ENCODE measurements at places on chromosomes 3 and 15.

- DNase-seq, result no peak
Measured at GRCh38 chr3:156586905-156587759, 32.2 kb upstream of the SSR3 start.

GRCh38 chr3:40768536-40768935, 243.8 kb downstream of the ZNF621 start:
- DNase-seq, result no peak

DNA sequence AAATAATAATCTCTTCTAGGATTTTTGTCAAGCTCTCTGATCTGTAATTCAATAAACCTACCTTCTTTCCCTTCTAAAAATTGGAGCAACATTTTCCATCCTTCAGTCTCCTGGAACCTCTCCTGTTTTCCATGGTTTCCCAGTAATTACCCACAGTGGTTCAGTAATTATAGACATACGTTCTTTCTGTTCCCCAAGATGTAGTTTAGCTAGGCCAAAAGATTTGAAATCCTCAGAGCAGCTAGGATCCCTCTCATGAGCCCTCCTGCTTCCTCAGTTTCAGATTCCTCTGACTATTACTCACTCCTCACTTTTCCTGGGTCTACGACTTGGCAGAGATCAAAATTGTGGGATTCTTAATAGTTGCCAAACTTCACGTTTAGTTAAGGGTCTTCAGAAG, 76.9 kb upstream of the IGSF10 start:
- no peak for DNase-seq

DNA sequence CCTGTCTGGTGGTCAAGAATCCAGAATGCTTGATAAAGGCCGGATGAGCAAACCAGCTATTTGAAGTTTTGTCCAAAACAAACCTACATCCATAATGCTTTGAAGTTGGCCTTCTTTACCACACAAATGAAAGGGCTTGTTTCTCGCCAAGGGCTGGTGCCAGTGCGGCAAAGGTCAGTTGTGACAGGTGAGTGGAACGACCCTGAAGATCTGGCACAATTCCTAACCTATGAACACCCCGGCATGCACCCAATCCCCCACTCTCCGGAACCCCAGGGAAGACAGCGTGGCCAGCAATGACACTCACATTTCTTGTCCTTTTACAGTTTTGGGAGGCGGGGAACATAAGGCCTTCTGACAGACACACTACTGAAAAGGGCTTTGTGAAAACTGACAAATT, 90.6 kb downstream of the ATP10A start:
- DNase-seq, result no peak

GRCh38 chr3:2205692-2206091, 107.0 kb downstream of the CNTN4 start:
- DNase-seq, result no peak

GRCh38 chr3:189282741-189283140, 111.0 kb downstream of the TPRG1 start:
- DNase-seq, result no peak

- DNase-seq, result no peak
Measured at GRCh38 chr15:67415181-67415580, 105.8 kb upstream of the C15orf61 start.

DNA sequence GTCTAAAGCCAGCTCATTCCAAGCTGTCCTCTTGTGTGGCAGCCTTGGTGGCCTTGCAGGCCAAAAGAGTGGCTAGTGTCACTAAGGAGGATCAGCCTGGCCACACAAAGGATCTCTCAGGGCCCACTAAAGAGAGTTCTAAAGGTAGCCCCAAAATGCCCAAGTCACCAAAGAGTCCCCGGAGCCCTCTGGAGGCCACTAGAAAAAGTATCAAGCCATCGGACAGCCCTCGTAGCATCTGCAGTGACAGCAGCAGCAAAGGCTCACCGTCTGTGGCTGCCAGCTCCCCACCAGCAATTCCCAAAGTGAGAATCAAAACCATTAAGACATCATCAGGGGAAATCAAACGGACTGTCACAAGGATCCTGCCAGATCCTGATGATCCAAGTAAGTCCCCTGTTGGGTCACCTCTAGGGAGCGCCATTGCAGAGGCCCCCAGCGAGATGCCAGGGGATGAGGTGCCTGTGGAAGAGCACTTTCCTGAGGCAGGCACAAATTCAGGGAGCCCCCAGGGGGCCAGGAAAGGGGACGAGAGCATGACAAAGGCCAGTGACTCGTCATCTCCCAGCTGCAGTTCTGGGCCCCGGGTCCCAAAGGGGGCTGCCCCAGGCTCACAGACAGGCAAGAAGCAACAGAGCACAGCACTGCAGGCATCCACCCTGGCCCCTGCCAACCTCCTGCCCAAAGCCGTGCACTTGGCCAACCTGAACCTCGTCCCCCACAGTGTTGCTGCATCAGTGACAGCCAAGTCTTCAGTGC, 33.5 kb upstream of the ALPK3 start:
- DNase-seq, result no peak

GRCh38 chr3:195086341-195086740, 184.6 kb downstream of the XXYLT1 start:
- DNase-seq, result no peak

DNA sequence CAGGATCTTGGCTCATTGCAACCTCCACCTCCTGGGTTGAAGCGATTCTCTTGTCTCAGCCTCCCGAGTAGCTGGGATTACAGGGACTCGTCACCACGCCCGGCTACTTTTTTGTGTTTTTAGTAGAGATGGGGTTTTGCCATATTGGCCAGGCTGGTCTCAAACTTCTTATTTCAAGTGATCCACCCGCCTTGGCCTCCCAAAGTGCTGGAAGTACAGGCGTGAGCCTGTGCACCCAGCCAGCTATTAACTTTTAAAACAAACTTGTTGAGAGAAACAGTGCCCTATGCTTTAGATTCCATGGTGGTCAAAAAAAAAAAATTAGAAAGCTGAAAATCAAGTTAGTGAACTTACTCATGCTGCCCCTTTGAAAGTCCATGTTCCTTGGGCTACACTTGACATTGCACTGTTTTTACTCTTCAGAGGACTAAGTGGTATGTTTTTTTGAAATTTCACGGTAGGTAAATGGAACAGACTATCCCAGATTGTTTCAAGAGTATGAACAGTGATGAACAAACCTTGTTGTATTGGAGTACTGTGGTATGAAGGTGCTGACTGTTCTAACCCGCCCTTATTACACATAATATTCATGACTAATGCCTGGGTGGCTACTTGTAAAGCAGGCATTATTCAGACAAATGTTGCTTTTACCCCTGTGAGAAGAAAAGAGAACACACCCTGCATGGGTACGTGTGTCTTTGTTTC, 206.9 kb downstream of the KLHL25 start:
- DNase-seq, result no peak

GRCh38 chr3:172464306-172464705, 16.1 kb upstream of the GHSR start:
- DNase-seq, result no peak

GRCh38 chr3:169575381-169575780, 88.1 kb downstream of the MECOM start:
- no peak for DNase-seq

DNA sequence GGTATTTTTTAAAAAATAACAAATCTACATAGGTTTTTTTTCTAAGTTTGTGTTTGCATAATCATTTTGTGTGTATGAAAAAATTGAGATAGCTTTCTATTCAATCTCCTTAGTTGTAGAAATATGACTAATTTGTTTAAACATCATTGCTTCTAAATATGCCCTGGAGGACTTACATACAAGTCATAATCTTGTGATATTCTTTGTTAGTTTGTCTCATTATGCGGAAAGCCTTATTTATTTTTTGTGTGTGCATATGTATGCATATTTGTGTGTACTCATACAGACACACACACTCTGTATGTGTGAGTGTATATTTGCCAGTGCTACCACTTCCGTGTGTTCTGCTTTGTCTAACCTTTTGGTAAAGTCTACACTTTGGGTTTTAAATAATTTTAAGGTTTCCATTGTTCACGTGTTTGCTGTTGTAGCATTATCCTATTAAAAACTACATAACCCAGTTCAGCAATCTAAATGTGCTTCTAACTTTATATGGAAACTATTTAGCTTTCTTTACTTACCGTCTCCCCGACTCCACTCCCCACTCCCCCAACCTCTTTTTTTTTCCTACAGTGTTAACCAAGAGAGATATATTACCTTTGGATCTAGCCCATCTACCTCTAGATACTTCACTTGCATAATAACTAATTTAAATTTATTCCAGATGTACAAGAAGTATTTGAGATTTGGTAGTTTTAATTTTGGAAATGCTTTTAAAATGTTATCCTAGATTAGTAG, 111.7 kb downstream of the FNDC3B start:
- DNase-seq, result no peak

DNA sequence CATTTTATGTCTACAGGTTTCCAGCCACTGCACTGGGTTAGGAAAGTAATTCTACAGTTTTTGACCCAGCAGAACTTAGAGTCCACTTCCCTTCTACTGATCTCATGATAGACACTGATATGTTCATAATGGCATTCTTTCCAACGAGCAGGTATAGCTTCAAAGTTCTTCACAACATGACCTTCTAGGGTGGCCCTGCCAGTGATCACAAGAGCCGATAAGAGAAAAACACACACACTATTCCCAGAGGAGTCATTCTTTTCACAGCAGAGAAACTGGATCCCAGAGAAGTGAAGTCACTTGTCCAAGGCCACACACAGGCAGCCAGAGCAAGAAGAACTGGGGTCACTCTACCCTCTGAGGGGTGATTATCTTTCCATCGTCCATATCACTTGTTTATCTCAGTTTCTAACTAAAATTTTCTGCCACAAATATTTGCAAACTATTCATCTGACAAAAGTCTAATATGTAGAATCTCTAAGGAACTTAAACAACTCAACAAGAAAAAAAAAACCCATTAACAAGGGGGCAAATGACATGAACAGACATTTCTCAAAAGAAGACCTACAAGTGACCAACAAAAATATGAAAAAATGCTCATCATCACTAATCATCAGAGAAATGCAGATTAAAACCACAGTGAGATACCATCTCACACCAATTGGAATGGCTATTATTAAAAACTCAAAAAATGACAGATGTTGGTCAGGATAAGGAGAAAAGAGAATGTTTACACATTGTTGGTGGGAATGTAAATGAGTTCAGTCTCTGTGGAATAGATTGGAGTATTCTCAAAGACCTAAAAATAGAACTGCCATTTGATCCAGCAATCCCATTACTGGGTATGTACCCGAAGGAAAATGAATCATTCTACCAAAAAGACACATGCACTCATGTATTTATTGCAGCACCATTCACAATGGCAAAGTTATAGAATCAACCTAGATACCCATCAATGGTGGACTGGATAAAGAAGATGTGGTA, 31.5 kb downstream of the SPTSSB start:
- DNase-seq, result no peak

- no peak for DNase-seq
Measured at GRCh38 chr3:76917436-76917835, 122.5 kb upstream of the ROBO2 start.

- DNase-seq, result no peak
Measured at GRCh38 chr15:52683580-52683979, 4.4 kb upstream of the ATOSA start.

- DNase-seq, result no peak
Measured at GRCh38 chr3:49173116-49173791, 1.9 kb downstream of the KLHDC8B start.

DNA sequence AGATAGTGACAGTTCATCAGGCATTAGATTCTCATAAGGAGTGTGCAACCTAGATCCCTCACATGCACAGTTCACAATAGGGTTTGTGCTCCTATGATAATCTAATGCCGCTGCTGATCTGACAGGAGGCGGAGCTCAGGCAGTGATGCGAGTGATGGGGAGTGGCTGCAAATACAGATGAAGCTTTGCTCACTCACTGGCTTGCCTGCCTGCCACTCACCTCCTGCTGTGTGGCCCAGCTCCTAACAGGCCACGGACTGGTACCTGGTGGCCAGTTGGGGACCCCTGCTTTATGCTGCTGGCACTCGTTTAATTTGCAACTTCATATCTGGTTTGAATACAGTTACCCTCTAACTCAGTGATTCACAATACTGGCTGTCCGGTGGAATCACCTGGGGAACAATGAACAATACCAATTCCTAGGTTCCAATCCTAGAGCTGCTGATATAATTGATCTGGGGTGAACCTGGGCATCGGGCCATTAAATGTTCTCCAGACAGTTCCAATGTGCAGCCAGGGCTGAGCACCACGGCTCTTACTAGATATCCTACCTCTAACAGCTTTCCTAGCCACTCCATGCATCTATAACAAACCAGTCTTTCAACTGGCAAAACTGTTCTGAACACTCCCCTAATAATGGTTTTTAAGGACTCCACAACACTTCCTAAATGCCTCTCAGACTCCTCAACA, 131.4 kb downstream of the ATP1B3 start:
- DNase-seq, result no peak

GRCh38 chr3:78917536-78917935, 850.3 kb downstream of the ROBO1 start:
- DNase-seq, result no peak

- no peak for DNase-seq
Measured at GRCh38 chr3:29281344-29282241, 722 bp downstream of the RBMS3 start.

- no peak for DNase-seq
Measured at GRCh38 chr3:197846491-197846890, 55.4 kb downstream of the LRCH3 start.

- no peak for DNase-seq
Measured at GRCh38 chr15:92624401-92624991, 31.1 kb downstream of the FAM174B start.

- DNase-seq, result no peak
Measured at GRCh38 chr3:45612138-45612537, 17.6 kb downstream of the LIMD1 start.

DNA sequence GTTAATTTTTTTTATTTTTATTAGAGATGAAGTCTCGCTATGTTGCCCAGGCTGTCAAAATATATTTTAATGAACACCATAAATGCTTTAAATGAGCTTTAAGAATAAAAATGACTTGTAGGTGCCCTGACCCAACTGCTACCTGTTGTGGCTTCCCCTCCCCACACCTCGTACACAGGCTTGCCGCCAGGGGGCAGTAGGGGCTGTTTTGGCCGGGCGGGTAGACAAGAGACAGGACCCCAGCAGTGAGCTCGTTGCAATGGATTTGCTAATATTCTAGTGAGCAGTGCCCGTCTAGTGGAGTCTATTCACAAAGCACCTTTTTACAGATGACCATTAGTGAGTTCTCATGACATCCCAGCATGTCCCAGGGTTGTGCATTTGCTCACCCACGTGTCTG, 418.1 kb downstream of the OCA2 start:
- DNase-seq, result no peak

- DNase-seq, result no peak
Measured at GRCh38 chr15:34339946-34340345, 2.4 kb upstream of the SLC12A6 start.

All from activated CD8-positive, alpha-beta memory T cell treated with anti-CD3 and anti-CD28 coated beads for 1 hour (primary cell).